Tongue (tissue), 3 donors: ENCODE measurements at places on chromosomes 7 and 10.

DNA sequence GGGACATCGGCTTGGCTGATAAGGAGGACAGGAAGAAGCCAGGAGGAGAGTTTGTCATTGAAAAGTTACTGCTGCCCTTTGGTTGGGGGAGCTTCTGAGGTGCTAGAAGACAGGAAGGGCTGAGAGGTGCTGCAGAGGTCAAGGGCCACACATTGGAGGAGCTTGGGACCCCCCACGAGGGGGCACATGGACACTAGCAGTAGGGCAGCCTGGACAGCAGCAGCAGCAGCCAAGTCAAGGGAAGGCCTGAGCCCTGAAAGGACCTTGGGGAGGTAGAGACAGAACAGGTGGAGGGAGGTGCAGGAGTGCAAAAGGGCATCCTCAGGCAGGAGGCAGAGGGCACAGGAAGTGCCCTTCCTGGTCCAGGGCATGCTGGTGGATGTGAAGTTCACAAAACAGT is 439.7 kb upstream of the IGFBP3 start:
- no peak for DNase-seq

- peak; percentile 90 for DNase-seq
Measured at GRCh38 chr7:111168182-111168581, 77.3 kb downstream of the LRRN3 start.

GRCh38 chr7:30557245-30557644 is 37.4 kb upstream of the GARS1 start:
- DNase-seq, result no peak

GRCh38 chr10:76921383-76922010 is 716.1 kb downstream of the KCNMA1 start:
- DNase-seq, result peak; percentile 43

DNA sequence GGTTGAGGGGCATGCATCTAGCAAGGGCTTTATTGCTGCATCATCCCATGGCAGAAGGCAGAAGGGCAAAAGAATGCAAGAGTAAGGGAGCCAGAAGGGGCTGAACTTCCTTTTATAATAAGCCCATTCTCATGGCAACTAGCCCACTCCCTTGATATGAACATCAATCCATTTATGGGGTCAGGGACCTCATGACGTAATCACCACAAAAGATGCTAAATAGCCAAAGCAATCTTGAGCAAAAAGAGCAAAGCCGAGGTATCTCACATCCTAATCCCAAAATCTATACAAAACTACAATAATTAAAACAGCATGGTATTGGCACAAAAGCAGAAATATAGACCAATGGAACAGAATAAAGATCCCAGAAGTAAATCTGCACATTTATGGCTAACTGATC is 499.9 kb downstream of the ATRNL1 start:
- DNase-seq, result no peak

- DNase-seq, result no peak
Measured at GRCh38 chr10:90674928-90675327, 182.9 kb downstream of the HTR7 start.

GRCh38 chr7:80481196-80481884 is 30.5 kb downstream of the GNAT3 start:
- DNase-seq, result no peak

- no peak for DNase-seq
Measured at GRCh38 chr10:636016-636730, 53.3 kb downstream of the DIP2C start.

DNA sequence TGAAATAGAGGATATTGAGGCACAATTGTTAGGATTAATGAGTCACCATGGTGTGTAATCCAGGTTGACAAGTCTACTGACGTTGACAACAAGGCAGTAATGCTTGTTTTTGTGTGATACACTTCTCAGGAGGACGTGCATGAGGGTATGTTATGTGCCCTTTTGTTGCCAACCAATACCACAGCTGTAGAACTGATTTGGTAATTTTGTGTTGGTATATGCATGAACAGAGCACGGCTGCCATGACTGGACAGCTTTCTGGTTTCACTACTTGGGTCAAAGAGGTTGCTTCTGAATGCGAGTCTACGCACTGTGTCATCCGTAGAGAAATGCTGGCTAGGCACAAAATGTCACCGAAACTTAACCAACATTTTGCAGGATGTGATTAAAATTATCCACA is 32.9 kb downstream of the PHTF2 start:
- DNase-seq, result no peak

- no peak for DNase-seq
Measured at GRCh38 chr10:102152545-102152890, 329 bp downstream of the NOLC1 start.

DNA sequence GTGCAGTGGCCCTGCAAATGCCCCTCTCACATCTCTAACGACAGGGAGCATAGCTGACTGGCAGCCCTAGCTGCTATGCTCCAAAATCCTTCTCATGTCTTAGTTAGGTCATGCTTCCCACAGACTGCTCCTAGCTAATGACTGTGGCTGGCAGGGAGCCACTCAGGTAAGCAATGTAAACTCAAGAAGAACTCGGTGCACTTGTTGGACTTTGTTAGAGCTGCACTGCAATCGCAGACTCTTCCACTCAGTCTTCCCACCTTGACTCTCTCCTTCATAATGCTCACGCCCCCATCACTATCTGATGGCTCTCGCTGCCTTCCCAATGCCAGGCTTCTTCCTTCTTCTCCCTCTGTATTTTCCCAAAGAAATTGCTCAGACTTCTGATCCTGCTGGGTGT is 24.0 kb downstream of the OR9A2 start:
- no peak for DNase-seq

DNA sequence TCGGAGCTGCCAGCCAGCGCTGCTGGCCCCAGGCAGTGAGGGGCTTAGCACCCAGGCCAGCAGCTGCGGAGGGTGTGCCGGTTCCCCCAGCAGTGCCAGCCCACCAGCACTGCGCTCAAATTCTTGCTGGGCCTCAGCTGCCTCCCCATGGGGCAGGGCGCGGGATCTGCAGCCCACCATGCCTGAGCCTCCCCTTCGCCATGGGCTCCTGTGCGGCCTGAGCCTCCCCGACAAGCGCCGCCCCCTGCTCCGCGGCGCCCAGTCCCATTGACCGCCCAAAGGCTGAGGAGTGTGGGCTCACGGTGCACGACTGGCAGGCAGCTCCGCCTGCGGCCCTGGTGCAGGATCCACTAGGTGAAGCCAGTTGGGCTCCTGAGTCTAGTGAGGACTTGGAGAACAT is 525.0 kb downstream of the PTPRN2 start:
- DNase-seq, result no peak
